NCI-H1105 (cell line): ENCODE measurements at places on chromosomes 6 and 20.

- DNase-seq = no peak
Observed at GRCh38 chr20:58630063-58630462, 21.0 kb upstream of the STX16 start.

GRCh38 chr6:53148684-53149083 is at the start of gene GCM1:
TSS of gene GCM1 (minus strand) at chr6:53148841. CDS start at chr6:53145632, 3,209 bp downstream.
- DNase-seq = no peak

- no peak for DNase-seq
Observed at GRCh38 chr6:30304002-30304401, 22.7 kb upstream of the TRIM39 start.

- DNase-seq = no peak
Observed at GRCh38 chr20:58996226-58996611, 10.8 kb downstream of the CTSZ start.

DNA sequence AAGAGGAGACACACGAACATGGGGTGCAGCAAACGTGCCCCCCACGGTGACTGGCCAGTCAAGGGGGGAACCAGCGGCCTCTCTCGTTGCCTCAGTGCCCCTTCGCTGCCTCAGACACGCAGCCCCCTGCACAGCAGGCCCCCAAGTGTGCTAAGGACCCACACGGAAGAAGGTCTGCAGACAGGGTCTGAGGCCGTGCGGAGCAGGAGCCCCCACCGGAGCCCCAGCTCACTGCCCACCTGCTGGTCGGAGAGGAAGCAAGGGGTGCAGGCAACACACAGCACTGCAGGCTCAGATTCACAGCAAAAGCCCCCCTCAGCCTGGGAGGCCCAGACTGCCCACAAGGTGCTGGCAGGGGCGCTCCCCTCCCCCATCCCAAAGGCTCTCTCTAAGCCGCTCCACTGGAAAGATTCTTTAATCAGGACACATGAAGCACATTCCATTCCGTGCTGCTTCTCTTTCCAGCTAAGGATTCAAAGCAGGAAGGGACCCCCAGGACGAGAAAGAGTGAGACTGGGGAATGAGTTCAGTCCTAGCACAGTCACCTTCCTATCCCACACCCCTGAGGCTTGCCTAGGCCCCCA is 105.1 kb downstream of the SLC23A2 start:
- no peak for DNase-seq

GRCh38 chr20:21134883-21135493 is 9.1 kb downstream of the KIZ start:
- DNase-seq = no peak

DNA sequence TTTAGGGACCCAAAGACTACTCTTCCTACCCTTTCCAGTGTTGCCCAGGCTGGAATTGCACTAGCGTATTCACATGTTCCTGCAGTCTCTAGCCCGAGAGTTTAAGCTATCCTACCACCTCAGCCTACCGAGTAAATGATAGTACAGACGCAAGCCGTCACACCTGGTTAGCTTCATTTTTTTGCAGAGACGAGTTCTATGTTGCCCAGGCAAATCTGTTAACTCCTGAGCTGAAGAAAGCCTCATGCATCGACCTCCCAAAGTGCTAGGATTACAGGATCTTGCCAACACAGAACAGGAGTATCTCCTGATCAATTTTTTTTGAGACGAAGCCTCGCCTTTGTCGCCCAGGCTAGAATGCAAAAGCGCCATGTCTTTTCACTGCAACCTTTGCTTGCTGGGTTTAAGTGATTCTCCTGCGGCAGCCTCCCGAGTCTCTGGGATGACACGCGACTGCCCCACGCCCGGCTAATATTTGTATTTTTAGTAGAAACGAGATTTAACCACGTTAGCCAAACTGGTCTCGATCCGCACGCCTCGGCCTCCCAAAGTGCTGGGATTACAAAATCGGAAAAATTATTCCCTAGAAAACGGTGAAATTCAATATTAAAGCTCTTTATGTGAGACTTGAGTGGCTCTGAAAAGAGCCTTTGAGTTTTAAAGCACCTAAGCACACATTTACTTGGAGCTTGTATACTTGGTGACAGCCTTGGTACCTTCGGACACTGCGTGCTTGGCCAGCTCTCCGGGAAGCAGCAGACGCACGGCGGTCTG is 128.5 kb downstream of the HFE start:
- no peak for DNase-seq

- DNase-seq = no peak
Observed at GRCh38 chr6:142944124-142945048, 590 bp downstream of the HIVEP2 start.

DNA sequence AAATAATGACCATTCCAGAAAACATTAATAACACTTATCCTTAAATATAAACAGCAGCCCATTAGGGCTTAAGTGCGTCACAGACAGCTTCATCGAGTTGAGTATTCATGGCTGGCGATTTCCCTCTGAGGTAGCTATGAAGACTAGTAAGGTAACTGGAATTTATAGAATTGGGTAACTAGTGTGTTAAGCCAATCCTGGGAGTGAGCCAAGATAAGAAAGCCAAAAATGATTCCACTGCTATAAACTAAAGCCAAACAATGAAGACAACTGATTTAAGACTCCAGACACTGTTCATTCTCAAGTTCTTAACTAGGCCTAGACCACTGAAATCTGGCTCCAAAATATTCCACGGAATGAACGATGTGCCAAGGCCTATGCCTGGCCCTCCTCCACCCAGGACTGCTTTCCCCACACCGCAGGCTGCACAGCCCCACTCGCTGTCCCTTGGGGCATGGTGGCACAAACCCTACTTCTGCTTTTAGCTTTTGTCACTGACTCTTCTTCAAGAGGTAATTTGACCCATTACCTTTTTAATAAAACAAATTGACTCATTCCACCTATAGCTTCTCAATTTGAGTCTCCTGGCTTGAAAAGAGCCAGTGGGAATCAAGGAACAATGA is 66.0 kb downstream of the BLOC1S5 start:
- no peak for DNase-seq

GRCh38 chr20:13650474-13650873 is 11.7 kb upstream of the TASP1 start:
- no peak for DNase-seq

DNA sequence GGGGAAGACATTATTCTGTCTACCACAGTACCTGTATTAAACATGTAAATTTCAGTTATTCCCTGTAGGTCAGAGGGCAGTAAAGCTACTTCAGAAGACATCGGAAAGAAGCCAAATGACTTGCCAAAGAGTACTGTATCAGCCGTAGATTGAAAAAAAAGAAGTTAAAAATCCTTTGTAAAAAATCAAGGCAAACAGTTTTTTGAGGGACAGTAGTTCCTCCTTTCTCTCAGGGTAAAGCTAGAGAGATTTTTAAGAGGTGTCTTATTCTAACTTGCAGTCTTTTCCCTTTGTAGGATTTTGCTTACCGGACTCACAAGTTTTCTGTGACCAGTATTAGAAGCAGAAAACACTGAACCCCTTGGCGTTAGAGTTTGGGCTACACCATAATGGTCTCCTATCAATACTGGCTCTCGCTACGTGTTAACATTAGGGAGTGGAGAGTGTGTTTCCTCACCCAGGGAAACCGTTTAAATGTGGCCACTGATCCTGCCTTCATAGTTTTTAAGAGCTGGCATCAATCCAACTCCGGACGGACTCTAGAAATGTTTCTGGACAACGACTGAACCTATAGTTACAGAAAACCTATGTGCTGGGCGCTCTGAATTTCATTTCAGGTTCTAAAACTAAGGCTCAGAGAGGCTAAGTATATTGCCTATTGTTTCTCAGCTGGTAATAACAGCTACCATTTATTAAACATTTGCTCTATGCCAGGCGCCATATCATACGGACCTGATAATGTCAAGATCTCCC is 1.3 kb upstream of the ASXL1 start:
- no peak for DNase-seq

DNA sequence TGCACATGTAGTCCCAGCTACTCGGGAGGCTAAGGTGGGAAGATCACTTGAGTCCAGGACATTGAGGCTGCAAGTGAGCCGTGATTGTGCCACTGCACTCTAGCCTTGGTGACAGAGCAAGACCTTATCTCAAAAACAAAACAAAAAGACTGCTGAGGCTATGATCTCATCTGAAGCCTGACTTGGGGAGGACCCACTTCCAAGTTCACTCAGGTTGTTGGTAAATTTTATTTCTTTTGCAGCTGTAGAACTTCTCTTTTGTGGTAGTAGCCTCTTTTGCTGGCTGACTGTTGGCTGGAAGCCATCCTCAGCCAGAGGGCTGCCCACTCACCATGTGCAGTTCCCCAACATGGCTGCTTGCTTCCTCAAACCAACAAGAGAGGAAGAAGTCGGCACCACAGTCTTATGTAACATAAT is 36.8 kb upstream of the ME1 start:
- DNase-seq = no peak

GRCh38 chr6:45436544-45437438 is 59.1 kb upstream of the SUPT3H start:
- no peak for DNase-seq

- no peak for DNase-seq
Observed at GRCh38 chr6:33272275-33273128, 627 bp downstream of the RPS18 start.

DNA sequence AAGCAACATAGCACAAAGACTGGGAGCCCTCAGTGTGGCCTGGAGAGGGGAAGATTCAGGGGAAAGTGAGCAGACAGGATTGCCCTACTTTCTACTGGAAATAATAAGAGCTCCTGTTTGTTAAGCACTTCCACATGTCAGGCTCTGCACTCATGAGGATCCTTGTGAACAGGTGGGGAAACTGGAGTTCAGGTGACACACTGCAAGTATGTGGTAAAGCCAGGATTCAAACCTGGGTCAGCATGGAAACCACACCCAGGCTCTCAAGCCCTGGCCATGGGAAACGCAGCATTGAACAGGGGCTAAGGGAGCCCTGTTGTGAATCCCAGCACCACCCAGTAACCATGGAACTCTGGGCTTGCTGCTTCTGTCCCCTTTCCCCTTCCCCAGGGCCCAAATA is 42.8 kb upstream of the ID1 start:
- DNase-seq = no peak

DNA sequence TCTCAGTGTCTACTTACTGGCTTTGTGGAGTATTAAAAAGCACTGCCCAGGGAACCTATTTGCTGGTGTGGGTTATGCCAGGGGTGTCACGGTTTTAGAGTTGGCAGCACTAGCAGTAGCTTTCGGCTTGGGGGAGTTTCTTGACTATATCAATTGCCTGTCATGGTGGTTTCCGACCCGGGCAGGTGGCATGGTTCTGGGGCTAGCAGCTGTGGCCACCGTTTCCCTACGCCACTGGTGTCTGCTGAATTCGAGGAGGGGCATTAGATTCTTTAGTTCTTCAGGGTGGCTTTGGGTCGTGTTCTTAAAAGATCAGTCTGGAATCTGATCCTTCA is 55.6 kb upstream of the FOXC1 start:
- no peak for DNase-seq

DNA sequence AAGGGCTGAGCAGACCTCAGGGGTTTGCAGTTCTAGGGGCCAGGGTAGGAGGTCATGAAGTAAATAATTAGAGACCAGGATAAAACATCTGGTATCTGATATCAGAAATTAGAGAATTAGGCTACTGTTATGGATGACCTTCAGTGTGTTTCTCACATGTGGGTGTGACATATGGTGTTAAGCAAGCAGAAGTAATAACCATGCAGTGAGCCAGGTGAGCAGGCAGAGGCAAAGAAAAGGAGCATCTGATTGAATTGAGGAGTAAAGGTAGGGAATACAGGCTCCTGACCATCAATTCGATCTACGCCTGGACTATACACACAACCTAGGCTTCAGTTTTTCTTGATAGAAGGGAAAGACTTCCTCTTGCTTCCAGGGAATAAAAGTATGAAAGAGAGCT is 34.7 kb upstream of the MAP3K7 start:
- DNase-seq = no peak

DNA sequence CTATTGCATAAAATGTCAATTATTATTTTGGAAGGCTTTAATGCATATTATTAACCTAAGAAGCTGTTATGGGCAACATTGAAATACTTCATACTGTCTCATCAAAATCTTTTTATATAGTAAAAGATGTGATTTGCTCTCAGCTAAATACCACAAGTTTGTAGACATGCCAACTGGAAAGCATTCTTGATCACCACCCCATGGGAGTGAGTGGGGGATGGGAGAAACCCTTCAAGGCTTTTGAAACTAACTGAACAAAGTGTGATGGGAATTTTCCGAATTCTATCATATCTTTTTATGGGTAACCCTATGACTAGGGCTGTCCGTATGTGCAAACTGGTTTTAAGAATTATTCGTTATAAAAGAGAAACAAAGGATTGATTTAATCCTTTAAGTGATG is 377.3 kb upstream of the JAG1 start:
- DNase-seq = no peak

DNA sequence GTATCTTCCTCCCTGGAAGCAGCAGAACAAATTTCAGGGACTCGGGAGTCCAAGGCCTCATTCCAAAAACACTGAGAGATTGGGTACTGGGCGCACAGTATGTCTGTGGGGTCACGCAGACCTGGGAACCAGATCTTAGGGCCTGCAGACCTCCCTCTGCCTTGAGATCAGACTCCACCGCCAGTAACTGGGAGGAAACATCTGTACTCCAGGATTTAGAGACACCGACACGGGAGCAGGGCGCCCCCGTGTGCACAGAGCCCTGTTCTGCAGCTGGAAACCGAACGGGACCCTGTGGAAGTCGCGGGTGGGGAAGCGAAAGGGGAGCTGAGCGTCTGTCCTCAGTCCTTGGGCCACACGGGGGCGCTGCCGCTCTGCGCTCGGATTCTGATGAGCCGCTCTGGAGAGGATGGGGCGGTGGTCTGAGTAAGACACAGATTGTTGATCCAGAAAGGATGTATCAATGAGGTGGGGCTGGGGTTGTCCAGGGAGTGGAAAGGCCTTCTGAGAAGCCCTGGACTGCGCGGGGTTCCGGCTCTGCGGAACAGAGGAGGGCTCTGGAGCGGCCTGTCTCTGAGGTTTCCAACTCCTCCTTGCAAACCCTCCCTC is 35.7 kb upstream of the HLA-E start:
- peak; percentile 75 for DNase-seq

DNA sequence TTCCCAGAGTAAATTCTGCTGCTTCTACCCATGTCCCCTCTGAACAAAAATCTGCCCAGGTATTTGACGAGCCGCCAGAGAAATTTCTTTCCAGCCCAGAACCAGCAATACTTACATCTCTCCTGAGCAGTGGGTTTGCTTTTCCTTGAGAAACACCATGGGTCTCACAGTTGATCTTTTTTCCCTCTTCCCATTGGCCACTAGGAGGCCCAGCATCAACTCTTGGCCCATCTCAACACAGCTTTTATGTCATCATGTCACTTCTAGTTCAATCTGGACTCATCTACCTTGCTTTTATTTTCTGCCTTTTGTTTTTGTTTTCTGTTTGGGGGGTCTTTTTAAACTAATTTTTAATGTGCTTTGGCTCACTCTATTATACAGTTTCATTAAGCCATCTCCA is 18.8 kb downstream of the MAFB start:
- DNase-seq = no peak

- DNase-seq = peak; percentile 86
Observed at GRCh38 chr6:161273274-161273751, 548 bp downstream of the AGPAT4 start.

DNA sequence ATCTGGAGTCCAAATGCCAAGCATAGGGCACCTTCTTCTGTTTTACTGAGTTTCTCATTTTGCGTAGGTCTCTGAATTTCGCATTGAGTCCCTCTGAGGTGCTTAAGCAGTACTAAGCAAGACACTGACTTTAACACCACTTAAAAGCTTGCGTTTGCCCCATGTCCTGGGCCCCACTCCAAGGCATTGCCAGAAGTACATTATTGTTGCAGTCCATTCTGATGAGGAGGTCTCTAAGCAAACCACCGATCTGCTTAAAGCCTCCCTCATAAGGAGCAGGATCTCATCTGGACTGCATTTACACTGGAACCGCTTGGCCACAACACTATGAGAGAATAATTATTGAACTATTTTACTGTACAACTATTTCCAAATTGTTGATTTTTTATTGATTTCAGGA is 16.3 kb downstream of the BMP2 start:
- no peak for DNase-seq
